Effector memory CD4-positive, alpha-beta T cell (primary cell): ENCODE measurements at places on chromosomes 3 and 15.

- no peak for DNase-seq
Measured at GRCh38 chr3:168546707-168547106, 451.0 kb upstream of the GOLIM4 start.

DNA sequence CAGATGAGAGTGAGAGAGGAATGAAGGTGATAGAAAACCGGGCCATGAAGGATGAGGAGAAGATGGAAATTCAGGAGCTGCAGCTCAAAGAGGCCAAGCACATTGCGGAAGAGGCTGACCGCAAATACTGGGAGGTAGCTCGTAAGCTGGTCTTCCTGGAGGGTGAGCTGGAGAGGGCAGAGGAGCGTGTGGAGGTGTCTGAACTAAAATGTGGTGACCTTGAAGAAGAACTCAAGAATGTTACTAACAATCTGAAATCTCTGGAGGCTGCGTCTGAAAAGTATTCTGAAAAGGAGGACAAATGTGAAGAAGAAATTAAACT, 88.9 kb downstream of the EOMES start:
- no peak for DNase-seq

- DNase-seq: no peak
Measured at GRCh38 chr3:46481636-46482035, 16.1 kb upstream of the RTP3 start.

DNA sequence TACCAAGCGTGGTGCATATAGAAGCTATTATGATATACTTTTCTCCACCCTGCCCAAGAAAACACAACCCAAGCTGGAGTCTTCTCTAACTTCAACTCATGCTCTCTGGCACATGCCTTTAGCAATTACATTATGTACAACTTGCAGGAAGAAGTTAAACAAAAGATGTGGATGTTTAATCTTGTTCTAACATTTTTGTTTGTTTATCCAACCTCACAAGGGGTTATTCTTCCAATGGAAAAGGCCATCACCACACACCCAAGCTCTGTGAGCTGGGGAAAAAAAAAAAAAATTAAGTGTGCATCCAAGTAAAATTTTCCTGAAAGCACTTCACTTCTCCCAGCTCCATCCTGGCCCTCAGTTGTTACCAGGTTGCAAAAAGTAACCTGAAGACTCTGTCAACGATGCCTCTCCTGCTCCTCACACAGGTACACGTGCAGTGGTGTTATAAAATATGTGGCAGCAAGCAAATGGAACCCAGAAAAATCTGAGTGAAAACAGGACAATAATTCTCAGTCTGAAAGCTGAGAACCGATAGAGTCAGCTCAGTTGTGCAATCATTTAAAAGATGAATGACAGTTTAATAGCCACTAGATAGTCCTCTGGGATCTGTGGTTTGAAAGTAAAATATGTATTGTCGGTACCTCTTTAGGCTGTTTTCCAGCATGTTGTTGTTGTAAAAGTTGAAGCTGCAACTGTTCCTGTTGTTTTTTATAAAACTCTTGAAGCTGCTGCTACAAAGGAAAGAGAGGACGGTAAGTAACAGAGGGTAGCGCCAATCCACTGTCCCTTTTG, 531.4 kb downstream of the FOXP1 start:
- DNase-seq: no peak

- no peak for DNase-seq
Measured at GRCh38 chr15:63340353-63340752, 41.3 kb downstream of the CA12 start.

DNA sequence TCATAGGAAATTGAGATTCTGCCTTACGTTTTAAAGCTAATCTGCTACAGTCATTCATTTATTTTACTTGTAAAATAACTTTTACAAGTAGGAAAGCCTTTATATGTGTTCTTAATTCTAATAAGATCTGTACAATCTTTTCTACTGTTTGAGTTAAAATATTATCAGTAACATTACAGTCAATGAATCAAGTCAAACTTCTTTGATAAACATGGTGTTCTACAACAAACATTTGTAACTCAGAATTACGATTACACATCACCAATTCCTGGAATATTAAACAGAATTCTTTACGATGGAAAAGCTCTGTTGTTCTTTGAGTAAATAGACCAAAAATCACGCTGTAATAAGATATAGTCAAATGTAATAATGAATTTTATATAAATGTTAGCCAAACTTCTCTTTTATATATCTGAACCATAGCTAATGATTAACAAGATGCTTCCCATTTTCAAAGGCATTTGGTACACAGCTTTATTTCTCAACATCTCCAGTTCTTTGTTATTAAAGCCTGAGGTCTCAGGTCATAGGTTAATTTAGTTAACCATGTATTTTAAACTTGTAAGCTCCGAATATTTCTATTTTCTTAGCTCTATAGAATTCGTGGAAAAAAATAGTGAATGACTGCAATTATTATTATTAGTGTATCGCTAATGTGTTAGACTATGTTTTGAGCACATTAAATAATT, 232.4 kb downstream of the NAALADL2 start:
- DNase-seq: no peak

DNA sequence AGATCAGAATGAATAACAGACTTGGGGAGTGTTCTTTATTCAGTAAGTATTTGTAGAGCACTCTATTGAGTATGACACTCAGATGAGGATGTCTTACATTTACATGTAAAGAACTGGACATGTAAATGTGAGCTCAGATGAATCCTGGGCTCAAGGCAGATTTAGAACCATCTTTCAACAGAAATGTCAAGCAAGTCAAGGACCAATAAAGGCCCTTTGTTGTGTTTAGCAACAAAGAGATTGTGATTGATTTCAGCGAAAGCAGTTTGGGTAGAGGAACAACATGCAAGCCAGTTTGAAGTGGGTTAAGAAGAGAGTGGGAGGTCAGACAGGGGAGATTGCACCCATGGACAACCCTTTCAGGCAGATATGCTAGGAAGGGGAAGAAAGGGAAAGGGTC, 194.2 kb upstream of the DNAJC19 start:
- no peak for DNase-seq

DNA sequence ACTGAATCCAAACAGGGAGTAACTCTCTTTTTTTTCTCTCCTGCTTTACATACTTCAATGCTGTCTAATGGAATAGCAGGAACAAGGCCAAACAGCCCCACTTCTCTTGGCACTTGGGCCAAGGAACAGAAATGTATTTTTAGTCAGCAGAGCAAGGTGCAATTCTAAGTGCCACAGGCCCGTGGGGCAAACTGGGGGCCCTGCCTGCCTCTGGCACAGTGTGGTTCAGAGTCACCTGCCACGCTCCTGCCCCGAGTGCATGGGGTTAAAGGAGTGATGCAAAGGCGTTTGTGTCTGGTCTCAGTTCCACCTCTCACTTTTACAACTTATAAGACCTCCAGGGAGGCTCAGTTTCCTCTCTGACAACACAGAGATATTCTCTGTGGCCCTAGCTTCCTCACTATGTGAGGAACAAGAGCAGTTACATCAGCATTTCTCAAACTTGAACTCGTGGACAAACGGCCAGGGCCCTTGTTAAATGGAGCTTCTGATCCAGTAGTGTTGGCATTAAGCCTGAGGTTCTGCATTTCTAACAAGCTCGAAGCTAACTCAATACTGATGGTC, 51.3 kb downstream of the LRIG1 start:
- DNase-seq: no peak

DNA sequence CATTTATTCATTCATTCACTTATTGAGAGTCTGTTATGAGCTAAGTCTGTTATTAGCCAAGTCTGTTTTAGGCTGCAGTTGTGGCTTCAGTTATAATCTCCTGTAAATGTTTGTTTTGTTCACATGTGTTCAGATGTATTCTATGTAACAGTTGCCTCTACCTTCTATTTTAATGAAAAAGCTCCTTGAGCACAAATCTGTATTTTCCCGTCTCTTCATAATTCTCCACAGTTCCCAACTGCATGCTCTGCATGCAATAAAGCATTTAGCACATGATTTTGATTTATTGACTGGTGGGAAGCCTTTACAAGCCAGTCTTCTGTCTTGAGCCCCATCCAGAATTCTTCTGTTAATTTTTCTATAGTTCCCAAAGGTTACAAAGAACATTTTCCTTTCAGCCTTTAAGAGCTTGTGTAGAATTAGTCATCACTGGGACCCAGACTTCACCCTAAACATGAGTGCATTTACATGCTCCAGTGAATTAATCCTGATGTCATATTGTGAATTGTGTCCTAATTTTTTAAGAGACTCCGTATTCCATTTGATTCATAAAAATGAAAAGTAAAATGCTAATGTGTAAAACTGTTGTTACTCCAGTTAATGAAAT, 122.3 kb upstream of the NR2E3 start:
- no peak for DNase-seq

- peak; percentile 6 for DNase-seq
Measured at GRCh38 chr15:99104788-99105513, at the start of gene SYNM. Gene SYNM, plus strand, starts transcription at chr15:99105080. Its CDS starts 120 bp downstream, at chr15:99105200.

DNA sequence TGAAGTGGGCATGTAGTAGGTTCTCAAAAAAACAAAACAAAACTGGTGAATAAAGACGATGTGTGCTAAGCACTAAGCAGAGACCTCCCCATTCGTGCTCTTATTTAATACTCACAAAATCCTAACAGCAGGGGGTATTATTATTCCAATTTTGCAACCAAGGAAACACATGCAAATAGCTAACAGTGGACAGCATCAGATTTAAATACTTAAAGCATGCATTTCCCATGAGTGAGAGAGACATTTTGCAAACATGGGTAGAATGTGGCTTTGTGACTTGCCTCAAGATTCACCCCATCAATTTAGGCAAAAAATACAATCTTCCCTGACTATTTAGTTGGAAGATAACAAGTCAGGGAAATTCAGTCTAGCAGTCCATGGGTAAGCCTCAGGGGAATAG, 946.2 kb upstream of the CFAP20DC start:
- DNase-seq: no peak

DNA sequence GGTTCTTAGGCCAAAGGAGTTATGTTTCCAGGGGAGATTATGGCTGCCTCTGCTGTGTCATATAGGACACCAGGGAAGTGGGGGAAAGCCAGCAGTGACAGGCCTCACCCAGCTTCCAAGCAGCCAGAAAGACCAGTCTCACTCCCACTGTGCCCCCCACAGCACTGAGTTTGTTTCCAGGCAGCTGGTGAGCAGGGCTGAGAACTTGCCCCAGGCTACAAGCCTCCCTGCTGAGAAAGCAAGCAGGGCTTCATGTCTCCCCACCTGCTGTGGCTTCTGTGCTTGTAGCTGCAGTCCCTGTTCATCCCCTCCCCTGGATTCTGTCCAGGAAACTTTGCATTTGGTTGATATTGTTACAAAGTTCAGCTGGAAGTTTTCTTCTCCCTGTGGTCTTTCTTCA, 376.3 kb downstream of the PDCD6IP start:
- no peak for DNase-seq

DNA sequence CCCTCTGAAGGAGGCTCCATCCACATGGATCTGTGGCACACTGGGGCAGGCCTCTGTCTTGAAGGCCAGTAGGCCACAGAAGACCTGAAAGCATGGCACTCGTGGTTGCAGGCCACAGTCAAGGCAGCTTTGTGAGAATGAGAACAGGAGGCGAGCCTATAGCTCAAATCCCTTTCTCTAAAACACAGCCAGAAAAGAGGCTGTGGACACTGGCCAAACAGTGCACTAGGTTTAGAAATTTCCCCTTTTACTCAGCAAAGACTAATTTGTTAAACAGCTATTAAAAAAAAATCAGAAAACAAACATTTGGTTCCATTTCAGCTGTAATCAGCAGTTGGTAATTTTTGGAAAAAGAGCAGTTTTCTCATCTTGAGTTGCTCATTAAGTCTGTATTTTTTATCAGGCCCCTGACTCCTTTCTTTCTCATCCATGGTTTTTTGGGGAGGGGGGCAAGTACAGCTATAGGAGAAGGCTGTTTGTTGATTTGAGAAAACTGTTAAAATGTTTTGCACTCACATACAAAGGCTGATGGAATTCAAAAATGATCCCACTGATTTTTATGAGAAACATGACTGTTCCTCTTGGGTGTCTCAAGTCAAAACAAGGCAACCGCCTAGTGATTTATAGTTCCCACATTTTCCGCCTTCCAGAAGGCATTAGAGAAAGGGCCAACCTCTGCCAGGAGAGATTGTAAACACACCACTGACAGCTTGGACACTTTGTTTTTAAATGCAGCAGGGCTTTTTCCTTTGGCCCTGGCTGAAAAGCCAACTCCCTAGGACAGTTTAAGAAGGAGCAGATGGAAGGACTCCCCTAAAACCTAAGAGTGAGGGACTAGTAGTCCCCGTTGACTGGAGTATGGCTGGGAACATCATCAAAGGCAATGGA, 28.1 kb downstream of the PARP16 start:
- no peak for DNase-seq

GRCh38 chr3:130671545-130672312, 74.9 kb downstream of the PIK3R4 start:
- no peak for DNase-seq

DNA sequence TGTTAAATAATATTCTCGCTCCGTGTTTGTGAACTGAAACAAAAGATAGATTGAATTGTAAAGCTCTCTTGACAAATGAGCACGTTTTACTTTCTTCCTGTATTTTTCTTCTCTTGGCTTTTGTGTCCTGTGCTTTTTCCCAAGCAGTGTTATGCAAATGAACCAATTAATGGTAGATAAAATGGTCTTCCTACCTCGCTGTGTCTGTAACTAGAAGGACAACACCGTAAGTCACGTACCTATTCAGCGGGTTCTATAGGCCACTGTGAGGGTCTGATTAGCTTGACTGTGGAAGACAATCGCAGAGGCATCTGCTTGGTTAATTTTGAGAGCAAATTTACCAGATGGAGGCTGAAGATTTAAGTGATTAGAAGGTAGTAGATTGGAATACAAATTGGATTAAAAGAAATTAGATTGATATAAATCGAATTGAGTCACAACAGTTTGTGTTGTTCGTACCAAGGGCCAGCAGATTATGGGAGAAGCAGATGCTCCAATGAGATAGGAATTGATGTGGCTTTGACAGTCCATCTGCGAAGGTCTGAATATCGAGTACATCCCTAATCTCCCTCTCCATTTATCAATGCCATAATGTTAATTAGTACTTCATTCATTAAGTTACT, 40.2 kb downstream of the ROBO2 start:
- no peak for DNase-seq

DNA sequence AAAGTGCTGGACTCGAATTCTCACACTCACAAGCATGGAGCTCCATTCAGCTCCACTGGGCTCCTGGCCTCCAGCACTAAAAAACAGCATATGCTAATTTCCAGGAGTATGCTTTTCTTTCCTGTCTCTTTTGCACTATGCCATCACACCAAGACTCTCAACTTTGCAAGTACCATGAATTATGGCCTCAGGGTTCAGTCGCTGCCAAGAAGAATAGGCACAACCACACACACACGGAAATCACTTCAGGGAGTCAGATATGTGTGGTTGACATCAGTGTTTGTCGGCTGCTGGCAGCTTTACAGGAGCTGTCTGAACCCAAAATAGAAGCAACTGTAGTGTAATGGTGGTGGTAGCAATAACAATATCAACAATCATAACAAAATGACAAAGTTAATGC, 305.0 kb upstream of the SLCO3A1 start:
- DNase-seq: no peak

- DNase-seq: no peak
Measured at GRCh38 chr15:33330931-33331330, 20.2 kb downstream of the RYR3 start.

DNA sequence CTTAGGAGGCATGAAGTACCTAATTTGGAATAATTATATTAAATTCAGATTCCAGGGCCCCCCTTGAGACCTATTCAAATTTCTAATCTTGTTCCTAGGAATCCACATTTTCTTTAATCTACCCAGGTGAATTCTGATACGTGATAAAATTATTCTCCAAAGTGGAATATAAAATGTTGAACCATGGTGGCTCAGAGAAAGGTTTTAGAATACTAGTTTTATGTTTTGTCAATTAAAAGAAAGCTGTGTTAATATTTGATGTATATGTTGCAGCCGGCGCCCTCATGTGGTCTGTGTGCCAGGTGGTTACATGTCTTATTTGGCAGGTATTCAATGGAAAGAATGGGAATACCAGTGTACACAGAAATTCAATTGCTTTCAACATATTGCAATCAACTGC, 321.8 kb downstream of the FEZF2 start:
- DNase-seq: no peak
